ENCODE measurements at places on chromosomes 12 and 14. TPM values are rescaled to one million over a fixed set of nuclear protein-coding genes. Genes with fewer than 3 reads are reported as not detected.

- no peak for DNase-seq
Observed at GRCh38 chr12:85559536-85559935, 276.7 kb downstream of the RASSF9 start.

Gene SLC22A17
- 2.3 TPM for polyA plus RNA-seq

- DNase-seq, result no peak
Observed at GRCh38 chr12:85007836-85008235, 28.2 kb downstream of the TSPAN19 start.

Gene MGST1
- not detected for polyA plus RNA-seq

Data from CD4-positive, CD25-positive, alpha-beta regulatory T cell (primary cell).